ENCODE measurements at places on chromosomes 12 and 14. TPM values are rescaled to one million over a fixed set of nuclear protein-coding genes. Genes with fewer than 3 reads are reported as not detected.

DNA sequence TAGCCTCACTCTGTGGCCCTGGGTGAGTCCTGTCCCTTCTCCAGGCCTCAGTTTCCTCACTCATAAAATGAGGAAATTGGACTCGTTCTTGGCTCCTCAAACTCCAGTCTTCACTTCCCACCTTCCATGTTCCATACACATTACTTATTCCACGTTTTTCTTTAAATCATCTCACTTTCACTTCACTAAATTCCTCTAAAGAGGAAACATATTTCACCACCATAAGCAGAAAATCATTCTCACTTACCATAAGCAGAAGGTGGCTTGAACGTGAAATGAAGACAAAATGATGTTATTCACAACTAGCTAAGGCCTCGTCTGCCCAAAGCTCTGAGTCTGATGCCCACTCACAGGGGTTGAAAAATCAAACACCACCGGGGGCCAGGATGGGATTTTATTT lies 278.3 kb downstream of the ADGRD1 start:
- no peak overlapping the region for H3K27ac ChIP-seq
- H3K4me3 ChIP-seq: no peak overlapping the region
- H3K36me3 ChIP-seq: no peaks in the 10 kb centered on the region
- no peaks in the 10 kb centered on the region for H3K27me3 ChIP-seq

DNA sequence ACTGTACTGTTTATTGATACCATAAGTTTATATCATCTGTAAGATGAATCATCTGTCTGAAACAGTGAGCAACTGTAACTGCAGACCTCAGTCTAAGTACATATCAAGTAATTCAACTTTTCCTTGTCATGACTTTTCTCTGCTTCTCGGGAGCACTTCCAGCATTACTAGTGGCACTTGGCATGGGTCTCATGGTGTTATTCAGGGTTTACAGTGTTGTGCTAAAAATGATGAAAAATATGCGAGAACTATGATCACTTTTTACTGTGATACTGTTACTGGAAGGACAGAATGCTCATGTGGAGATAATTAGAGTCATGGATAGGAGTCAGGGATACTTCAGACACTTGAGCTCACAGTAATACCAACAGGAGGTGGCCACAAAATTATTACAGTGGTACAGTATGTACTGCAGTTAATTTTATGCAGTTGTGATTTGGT lies 8.3 kb downstream of the KTN1 start:
- no peaks in the 10 kb centered on the region for H3K36me3 ChIP-seq
- no peaks in the 10 kb centered on the region for H3K27me3 ChIP-seq
- no peak overlapping the region for H3K27ac ChIP-seq
- peak; percentile 43 for DNase-seq
- H3K4me3 ChIP-seq: peak overlapping the region; percentile 13

DNA sequence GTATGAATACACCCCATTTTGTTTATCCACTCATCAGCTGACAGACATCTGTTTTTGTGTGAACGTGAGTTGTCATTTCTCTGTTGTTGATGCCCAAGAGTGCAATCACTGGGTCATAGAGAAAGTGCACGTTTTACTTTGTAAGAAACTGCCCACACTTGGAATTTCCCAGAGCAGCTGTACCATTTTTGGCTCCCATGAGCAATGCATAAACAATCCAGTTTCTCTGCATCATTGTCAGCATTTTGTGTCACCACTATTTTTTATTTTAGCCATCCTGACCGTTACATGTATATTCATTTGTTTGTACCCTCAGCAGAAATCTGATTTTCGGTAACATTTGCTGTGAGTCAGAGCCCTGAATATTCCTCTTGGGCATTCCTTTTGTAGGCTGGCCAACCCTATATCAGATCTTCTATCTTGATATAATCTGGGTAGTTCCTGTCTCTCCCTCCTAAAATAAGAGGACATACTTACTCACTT lies 62.7 kb downstream of the RBM19 start:
- H3K27me3 ChIP-seq: no peaks in the 10 kb centered on the region
- no peak overlapping the region for H3K27ac ChIP-seq
- H3K36me3 ChIP-seq: peaks cover 2% of the 10 kb centered on the region
- H3K4me3 ChIP-seq: no peak overlapping the region
- H3K4me1 ChIP-seq: peaks cover 7% of the 10 kb centered on the region

DNA sequence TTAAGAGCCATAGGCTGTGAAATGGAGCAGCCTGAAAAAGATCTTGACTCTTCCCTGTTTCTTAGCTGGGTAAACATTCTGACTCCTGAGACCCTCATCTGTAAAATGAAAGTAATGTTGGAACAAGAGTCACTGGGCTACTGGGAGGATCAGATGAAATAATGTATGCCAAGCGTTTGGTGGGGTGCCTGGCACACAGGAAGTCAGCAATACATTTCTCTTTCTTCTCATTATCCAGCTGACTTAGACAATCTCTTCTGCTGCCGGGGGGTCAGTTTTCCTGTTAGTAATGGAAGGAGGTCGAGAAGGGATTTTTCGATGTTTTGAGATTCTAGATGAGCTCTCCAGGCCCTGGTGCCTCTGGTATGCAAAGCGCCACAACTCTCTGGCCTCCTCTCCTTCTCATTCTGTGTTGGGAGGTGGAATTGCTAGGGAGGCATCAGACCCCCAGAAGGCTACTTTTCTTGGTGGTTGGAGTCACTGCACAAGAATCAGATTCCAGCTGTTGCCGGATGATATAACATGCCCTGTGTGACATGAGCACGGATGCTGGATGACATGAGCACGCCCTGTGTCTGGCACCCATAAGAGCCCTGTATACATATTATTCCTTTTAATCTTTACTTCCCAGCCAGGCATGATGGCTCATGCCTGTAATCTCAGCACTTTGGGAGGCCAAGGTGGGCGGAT lies 4.3 kb downstream of the OASL start:
- H3K27ac ChIP-seq: no peak overlapping the region
- no peaks in the 10 kb centered on the region for H3K36me3 ChIP-seq
- DNase-seq: no peak
- peaks cover 6% of the 10 kb centered on the region for H3K4me1 ChIP-seq
- H3K27me3 ChIP-seq: no peaks in the 10 kb centered on the region

- no peak for DNase-seq
- no peaks in the 10 kb centered on the region for H3K36me3 ChIP-seq
- no peaks in the 10 kb centered on the region for H3K4me1 ChIP-seq
- H3K27ac ChIP-seq: no peak overlapping the region
- no peak overlapping the region for H3K4me3 ChIP-seq
These were observed 90.4 kb downstream of the SYNE3 start for GRCh38 chr14:95426116-95426475.

DNA sequence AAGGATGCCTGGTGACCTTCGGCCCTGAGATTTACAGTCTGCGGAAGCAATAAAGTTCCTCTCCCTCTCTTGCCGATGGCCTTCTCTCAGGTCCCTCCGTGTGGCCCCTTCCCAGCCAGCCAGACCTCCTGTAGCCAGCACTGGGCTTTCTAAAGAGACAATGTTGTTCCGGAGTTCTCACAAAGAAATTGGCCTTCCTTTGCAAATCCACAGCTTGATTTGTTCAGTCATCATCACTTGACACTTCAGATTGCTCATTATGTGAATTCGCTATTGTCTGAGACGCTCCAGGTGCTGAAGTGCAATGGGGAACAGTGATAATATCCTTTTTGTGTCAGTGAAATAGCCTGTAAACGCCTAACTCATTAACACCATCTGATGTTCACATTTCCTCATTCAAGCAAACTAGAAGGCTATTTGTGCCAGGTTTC lies 43.7 kb upstream of the GPHB5 start:
- H3K4me1 ChIP-seq: no peaks in the 10 kb centered on the region
- H3K4me3 ChIP-seq: no peak overlapping the region
- H3K27me3 ChIP-seq: no peaks in the 10 kb centered on the region
- H3K27ac ChIP-seq: no peak overlapping the region
- DNase-seq: no peak

- H3K27me3 ChIP-seq: no peaks in the 10 kb centered on the region
- H3K4me1 ChIP-seq: no peaks in the 10 kb centered on the region
- no peak overlapping the region for H3K4me3 ChIP-seq
- no peaks in the 10 kb centered on the region for H3K36me3 ChIP-seq
- H3K27ac ChIP-seq: no peak overlapping the region
- DNase-seq: no peak
These were observed 380.5 kb upstream of the FBXO33 start for GRCh38 chr14:39812532-39813320.

GRCh38 chr12:53267306-53267998 lies 647 bp upstream of the ESPL1 start:
- H3K36me3 ChIP-seq: no peaks in the 10 kb centered on the region
- H3K27me3 ChIP-seq: no peaks in the 10 kb centered on the region
- peaks cover 9% of the 10 kb centered on the region for H3K4me1 ChIP-seq
- no peak for DNase-seq

GRCh38 chr12:127381681-127382080 lies 885.3 kb upstream of the TMEM132C start:
- H3K36me3 ChIP-seq: no peaks in the 10 kb centered on the region
- no peaks in the 10 kb centered on the region for H3K27me3 ChIP-seq
- no peak overlapping the region for H3K4me3 ChIP-seq
- peaks cover 12% of the 10 kb centered on the region for H3K4me1 ChIP-seq
- peak; percentile 78 for DNase-seq
- no peak overlapping the region for H3K27ac ChIP-seq

- H3K4me1 ChIP-seq: peaks cover 22% of the 10 kb centered on the region
- no peak for DNase-seq
- H3K36me3 ChIP-seq: peaks cover 8% of the 10 kb centered on the region
- peak overlapping the region; percentile 83 for H3K27ac ChIP-seq
- peaks cover 23% of the 10 kb centered on the region for H3K27me3 ChIP-seq
These were observed 928 bp downstream of the TBX3 start for GRCh38 chr12:114682785-114683708.

- H3K4me3 ChIP-seq: no peak overlapping the region
- no peak overlapping the region for H3K27ac ChIP-seq
- DNase-seq: no peak
- H3K4me1 ChIP-seq: peaks cover 5% of the 10 kb centered on the region
- H3K27me3 ChIP-seq: no peaks in the 10 kb centered on the region
These were observed 292.9 kb downstream of the RAD51B start for GRCh38 chr14:68112442-68112841.

DNA sequence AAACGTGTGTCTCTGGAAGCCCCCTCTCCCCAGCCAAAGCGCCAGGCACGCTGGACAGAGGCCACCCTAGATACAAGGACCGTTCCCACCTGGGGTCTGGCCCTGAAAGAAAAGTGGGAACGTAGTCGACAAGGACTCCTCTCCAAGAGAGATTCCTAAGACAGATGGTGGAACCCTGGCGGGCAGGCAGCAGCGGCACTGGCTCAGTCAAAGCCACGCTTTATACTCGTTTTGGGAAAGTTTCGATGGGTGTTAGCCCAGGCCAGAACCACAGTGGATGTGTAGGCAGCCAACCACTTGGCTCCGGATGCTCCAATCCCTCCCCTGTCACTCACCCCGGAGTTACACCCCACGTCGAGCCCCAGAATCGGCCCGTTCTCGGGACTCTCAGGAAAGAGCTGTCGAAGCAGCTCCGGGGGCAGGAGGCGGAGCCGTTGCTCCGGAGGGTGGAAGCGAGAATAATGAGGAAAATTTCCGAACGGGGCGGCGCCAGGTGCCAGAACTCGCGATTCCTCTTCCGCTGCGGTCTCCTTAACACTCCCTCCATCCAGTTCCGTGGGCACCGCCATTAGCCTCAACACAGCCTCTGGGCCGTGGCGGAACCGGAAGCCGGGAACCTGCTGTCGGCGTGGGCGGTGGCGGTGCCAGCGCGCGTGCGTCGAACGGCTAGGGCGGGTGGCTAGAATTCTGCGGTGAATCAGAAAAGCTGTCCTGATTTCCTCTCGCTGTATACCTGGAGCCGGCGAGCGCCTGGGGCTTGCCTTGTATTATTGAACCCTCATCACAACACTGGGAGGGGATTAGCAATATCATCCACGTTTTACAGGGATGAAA lies at the start of gene BCDIN3D:
Gene BCDIN3D (minus strand): TSS at position 588 of the 834 bp plus-strand sequence. CDS start 19 bp downstream, at position 569.
- DNase-seq: peak; percentile 85
- peak within 1 kb of the TSS; percentile 78 for H3K27ac ChIP-seq
- H3K4me3 ChIP-seq: peak within 1 kb of the TSS; percentile 95
- H3K36me3 ChIP-seq: peaks cover 1% of the 10 kb centered on the region

DNA sequence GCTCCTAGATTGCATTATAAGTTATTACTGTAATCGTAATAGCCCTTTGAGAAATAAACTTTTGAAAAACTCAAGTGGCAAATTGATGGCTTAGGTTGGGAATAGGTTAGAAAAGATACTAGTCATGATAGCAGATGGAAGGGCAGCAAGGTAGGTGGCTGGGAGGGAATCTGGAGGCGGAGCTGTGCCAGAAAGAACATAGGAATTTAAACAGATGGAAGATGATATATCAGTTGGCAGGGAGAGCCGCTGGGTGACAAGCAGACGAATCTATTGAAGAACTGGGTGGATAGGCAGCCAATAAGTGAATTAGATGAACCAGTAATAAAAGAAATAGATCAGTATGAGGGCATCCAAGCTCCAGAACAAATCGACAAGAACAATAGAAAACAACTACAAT lies 142.1 kb downstream of the CNTN1 start:
- H3K4me1 ChIP-seq: no peaks in the 10 kb centered on the region
- no peak for DNase-seq
- no peaks in the 10 kb centered on the region for H3K36me3 ChIP-seq
- no peak overlapping the region for H3K27ac ChIP-seq

DNA sequence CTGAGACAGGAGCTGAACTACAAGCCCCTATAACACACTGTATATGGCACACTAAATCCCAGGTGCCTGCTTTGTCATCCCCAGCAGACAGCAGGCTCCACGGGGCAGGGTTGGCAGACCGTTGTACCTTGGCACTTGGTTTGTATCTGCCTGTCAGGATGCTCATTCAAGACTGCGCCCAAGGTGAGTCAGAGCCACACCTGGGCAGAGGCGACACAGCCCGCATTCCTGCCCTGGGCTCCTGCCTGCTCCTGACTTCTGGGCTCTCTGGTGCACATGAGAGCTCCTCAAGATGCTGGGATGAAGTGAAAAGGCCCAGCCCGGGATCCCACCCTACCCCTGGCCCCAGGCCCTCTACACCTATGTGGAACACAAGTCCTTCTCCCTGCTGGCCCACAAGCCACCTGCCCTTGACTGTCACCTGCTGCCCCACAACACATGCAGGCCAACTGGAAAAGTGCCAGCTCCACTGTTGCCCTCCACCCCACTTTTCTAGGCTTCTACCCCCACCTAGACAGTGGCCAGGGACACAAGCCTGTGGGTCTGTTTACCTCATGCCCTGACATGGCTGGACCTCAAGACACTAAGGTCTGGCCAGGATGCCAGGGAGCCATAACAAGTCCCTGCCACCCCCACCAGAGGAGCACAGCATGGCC lies 30.8 kb upstream of the PNMA1 start:
- H3K4me3 ChIP-seq: no peak overlapping the region
- no peak for DNase-seq
- H3K27ac ChIP-seq: no peak overlapping the region
- no peaks in the 10 kb centered on the region for H3K36me3 ChIP-seq
- peaks cover 61% of the 10 kb centered on the region for H3K4me1 ChIP-seq
- no peaks in the 10 kb centered on the region for H3K27me3 ChIP-seq

- H3K27me3 ChIP-seq: no peaks in the 10 kb centered on the region
- DNase-seq: no peak
- peak overlapping the region; percentile 10 for H3K27ac ChIP-seq
- peaks cover 10% of the 10 kb centered on the region for H3K36me3 ChIP-seq
- peaks cover 94% of the 10 kb centered on the region for H3K4me1 ChIP-seq
These were observed 33.3 kb downstream of the ACTN1 start for GRCh38 chr14:68945585-68946488.

- H3K4me3 ChIP-seq: no peak overlapping the region
- no peaks in the 10 kb centered on the region for H3K27me3 ChIP-seq
- no peaks in the 10 kb centered on the region for H3K36me3 ChIP-seq
- peaks cover 13% of the 10 kb centered on the region for H3K4me1 ChIP-seq
- DNase-seq: no peak
- no peak overlapping the region for H3K27ac ChIP-seq
These were observed 2.0 kb downstream of the AMHR2 start for GRCh38 chr12:53425515-53426150.

ARHGAP9 gene
- total RNA-seq: 2.5 TPM

FOXN3 gene
- 122 TPM for total RNA-seq

LALBA gene
- not detected for total RNA-seq

KLHL33 gene
- 0.07 TPM for total RNA-seq

C12orf54 gene
- 1.2 TPM for total RNA-seq

KRT71 gene
- total RNA-seq: not detected

PROX2 gene
- total RNA-seq: not detected
